ENCODE measurements at places on chromosomes 16 and 17.

GRCh38 chr17:40563220-40564052 lies 1.8 kb downstream of the CCR7 start:
- no peak for DNase-seq

DNA sequence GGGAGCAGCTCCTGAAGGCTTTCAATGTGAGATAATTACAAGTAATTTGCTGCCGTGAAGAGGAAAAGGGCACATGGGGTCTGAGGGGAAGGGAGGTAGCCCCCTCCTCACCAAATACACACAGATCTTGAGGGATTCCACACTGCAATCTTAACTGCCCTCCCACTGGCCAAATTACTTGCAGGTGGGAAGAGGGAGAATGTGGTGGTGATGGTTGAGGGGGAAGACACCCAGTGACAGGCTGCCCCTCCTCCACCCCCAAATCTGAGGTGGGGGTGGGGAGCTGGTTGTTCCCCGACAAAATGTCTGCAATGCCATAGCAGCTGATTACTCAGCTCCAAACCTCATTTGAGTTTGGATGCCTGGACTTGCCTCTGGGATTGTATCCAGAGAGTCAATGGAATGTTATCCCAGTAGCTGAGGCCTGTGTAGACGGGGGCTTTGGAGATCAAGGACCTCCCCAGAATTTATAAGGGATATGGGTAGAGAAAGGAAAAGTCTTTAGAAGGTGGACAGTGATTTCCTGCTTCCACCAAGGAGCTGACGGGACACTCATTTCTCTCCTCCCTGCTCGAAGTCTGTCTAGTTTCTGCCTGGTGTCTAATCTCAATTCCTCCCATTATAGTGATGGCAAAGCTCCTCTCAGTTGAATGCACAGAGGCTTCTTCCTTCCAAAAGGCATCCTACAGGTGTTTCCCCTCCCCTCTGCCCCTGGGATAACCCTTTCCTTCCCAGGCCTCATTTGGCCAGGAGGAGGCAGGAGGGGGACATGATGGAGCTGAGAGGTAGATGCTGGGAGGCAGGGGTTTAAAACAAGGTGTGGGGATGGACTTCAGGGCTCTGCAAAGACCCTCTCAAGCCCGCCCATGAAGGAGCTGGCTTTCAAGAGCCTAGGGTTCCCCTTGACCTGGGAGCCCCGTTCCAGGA lies 8.7 kb downstream of the DLX4 start:
- no peak for DNase-seq

GRCh38 chr16:16016388-16016964 lies 67.1 kb downstream of the ABCC1 start:
- DNase-seq = no peak

DNA sequence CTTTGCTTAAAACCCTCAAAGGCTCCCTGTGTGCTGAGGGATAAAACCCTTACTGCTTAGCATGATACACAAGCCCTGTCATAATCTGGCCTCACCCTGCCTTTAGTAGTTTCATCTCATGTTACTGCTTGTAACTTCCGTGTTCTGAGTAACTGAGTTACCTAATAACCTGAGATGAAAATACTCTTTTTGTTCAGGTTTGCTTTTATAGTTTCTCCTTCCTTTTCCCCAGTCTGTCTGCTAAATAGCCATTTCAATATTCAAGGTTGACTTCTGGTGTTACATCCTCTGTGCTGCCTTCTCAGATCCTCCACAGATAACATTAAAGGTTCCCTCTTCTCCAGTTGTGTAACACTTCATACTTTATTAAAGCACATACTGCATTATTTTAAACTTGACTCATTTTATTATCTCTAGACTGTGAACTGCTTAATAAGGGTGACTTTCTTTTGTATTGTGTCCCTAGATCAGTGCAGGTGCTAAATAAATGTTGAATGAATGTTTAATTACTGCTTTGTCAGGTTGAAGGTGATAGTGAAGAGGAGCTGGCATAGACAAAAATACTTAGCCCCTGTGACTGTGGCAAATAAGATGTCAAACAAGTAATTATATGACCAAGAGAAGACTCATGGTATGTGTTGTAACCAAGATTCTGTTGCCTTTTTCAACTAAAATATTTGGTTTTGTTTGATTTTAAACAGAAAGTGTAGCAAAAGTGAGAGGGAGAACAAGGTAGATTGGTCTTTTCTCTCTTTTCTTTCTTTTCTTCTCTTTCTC lies 47.8 kb downstream of the NFAT5 start:
- no peak for DNase-seq

DNA sequence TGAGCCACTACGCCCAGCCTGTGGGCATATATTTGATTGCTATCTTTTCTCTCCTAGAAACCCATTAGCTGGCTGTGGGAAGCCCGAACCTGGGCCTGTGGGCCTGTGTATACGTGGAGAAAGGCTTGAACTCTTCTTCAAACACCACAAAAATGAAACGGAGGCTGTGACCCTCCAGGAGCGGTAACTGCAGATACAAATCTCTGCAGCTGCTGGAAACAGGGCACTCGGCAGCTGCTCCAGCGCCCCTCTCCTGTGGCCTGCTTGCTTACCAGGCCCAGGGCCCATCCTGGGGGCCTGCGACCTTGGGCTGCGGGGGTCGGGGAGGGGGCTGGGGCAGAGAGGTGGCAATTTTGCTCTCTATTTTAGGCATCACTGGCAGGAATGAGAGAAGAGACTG lies 28.0 kb upstream of the MTSS2 start:
- DNase-seq = no peak

- no peak for DNase-seq
Observed at GRCh38 chr17:38896346-38896954, 26.6 kb downstream of the LASP1 start.

- no peak for DNase-seq
Observed at GRCh38 chr16:78926723-78927210, 673.8 kb downstream of the MAF start.

- DNase-seq = no peak
Observed at GRCh38 chr16:82146957-82147356, 23.1 kb downstream of the MPHOSPH6 start.

DNA sequence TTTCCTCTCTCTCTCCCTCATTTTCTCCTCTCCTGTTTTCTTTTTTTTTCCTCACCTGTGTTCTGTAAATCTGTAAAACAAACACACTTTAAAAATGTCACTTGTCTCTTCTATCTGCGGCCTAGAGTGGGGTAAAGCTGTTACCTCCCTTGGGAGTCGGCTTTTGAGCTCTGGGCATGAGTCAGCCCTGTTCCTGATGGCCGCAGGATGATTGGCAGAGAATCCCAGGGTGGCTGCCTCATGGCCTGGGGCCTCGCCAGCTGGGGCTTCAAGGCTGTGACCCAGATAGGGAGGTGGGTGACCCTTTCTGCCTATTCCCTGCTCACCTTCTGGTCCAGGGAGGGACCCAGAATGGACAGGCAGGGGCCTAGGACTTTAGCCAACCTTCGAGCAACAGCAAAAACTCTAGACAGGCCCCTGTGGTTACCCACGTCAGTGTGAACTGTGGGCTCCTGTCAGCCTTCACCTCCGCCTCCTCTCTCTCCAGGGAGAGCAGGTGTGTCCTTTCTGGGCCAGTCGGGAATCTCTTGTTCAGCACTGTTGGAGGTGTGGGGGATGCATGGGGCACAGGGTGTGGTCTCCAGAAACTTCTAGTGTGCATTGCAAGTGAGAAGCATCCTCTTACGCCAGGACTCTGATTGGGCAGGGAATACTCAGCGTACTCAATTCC lies 87.4 kb downstream of the RAP1GAP2 start:
- no peak for DNase-seq

GRCh38 chr17:67834634-67835033 lies 9.3 kb downstream of the BPTF start:
- DNase-seq = no peak

GRCh38 chr17:8837563-8838075 lies 29.9 kb downstream of the PIK3R6 start:
- DNase-seq = no peak

GRCh38 chr17:64635647-64636305 lies 26.3 kb downstream of the SMURF2 start:
- DNase-seq = peak; percentile 97

DNA sequence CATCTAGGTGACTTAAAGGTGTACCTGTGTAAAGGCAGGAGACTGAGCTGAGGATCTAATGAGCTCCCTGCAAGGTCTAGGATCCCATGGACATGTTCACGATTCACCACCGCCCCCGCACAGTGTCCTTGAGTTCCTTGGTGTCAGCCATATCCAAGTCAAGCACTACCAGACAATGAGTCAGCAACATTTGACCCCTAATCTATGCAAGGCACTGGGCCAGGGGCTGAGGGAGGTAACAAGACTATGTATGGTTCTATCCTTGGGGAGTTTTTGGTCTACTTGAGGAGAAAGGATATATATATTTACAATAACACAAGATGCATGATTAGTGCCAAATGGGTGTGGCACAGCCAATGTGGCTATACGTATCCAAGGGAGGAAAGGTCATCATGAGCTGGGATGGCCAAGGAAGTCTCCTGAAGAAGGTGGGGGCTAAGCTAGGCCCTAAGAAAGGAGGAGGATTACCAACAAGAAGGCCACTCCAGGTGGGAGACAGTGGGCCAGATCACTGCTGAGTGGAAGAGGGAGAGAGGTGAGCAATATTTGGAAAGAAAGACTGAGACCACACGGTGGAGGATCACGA lies 35.0 kb downstream of the ITGB3 start:
- no peak for DNase-seq

DNA sequence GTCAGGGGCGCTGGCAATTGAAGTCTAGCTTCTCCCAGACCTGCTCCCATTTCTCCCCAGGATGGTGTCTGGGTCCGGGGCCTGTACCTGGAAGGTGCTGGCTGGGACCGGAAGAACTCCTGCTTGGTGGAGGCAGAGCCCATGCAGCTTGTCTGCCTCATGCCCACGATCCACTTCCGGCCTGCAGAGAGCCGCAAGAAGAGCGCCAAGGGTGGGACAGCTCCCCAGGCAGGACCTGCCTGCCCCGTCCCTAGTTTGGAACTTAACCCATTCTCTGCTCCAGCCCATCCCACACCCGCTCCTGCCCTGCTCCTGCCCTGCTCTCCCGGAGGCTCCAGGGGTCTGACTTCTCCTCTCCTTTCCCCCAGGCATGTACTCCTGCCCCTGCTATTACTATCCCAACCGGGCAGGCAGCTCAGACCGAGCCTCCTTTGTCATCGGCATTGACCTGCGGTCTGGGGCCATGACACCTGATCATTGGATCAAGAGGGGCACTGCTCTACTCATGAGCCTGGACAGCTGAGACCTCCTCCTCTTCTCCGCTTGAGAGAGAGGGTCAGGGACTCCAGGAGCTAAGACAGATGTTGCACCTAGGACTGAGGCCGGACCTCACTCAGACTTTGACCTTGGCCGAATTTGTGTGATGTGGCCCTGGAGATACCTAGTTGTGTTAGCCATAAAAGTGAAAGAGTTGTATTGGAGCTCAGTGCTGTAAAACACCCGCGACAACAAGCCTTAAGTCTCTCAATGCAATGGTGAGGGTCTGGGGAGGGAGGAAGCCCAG lies 814 bp upstream of the KDM6B start:
- no peak for DNase-seq

- DNase-seq = no peak
Observed at GRCh38 chr16:2520784-2521531, 787 bp downstream of the AMDHD2 start.

DNA sequence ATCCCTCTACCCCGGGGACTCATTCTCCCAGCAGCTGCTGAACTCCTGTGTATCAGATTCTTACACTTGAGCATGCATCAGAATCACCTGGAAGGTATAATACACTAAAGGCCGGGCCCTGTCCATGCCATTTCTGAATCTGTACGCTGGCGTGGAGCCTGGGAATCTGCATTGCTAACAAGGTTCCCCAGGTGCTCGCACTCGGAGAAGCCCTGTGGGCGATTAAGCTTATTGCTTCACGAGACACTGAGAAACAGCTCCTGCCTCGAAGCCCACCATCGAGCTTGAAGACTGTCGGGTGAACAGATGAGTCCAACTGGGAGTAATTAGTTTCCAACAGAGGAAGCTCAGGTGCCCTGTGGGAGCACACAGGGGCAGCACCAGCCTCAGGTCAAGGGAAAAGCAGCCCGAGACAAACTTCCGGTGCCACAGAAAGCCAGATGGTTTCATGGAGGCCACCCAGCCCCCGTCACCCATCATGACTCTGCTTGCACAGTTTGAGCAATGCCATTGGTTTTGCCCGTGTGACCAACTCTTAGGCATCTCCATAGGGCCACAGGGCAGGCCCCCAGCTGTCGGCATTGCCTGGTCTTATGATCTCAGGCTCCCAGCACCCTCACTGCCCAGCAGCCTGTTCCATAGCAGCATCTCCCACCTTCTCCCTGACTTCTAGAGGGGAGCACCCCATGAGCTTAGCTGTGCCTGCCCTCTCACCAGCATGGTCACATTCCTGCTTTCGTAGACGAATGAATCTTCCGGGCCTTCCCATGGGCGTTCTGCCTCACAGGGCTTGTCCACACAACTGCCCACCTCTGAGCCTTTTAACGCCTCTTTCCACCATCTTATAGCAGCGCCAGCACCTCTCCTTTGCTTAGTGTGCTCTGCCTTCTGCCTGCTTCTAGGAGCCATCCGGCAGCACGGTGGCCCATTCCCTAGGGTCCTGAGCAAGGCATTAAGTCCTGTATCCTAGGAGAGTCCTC lies 10.9 kb downstream of the CTRB2 start:
- DNase-seq = no peak

DNA sequence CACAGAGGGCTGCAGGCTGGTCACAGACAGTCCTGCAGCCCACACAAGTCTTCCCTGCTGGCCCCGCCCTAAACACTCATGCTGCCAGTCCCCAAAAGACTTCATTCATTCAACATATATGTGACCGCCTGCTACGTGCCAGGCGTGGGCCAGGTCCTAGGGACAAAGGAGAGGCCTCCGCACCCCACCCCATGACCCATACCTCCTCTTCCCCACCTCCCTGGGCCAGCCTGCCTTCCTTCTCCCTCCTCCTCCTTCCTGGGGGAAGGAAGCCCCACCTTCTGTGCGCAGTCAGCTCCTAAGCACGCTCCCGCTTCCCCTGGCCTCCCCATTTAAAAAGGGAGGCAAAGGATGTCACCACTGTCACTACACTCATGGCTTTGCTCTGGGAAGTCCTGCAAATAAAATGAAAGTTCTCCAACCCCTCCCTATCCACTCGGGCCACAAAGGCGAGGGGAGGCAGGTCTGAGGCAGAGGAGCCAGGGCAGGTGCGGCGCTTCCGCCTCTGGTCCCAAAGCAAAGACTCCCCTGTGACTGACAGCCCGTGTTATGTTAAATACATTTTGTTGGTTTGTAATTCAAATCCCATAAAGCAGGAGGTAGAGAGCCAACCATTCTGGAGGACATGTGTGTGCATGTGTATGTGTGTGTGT lies 9.0 kb downstream of the DNAAF8 start:
- DNase-seq = no peak

DNA sequence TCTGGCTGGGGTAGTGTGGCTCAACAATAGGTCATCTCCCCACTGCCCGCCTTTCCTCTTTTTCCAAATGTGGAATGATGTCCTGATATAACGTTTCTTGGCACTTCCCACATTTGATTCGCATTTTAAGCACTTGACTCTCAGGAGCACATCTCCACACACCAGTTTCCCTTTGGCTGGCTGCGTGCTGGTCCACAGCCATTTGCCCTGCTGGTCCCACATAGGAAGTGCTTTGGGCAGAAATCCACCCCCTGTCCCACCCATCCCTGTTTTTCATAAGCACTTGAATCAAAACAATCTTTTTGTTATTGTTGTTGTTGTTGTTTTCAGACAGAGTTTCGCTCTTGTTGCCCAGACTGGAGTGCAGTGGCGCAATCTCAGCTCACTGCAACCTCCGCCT lies 24.0 kb upstream of the TNFRSF13B start:
- no peak for DNase-seq

- no peak for DNase-seq
Observed at GRCh38 chr17:40615068-40615840, 32.4 kb downstream of the SMARCE1 start.
